ENCODE measurements at places on chromosomes 5 and 9. TPM values are rescaled to one million over a fixed set of nuclear protein-coding genes. Genes with fewer than 3 reads are reported as not detected.

DNA sequence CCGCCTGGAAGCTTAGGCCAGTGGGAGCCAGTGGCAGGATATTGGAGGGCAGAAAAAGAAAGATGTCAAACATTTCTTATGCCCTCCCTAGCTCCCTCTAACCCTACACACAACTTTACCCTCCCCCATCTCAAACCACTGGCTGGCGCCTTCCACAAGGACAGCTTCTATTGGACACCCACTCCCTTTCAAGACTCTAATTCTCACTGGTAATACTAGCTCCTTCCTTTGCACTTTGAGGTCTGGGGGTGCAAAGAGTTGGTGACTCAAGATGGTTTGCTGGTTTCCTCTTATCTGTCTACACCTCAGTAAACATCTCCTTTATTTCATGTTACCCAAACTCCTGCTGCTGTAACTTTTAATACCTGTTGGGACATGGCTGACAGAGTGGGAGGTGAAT lies 11.6 kb upstream of the ITGA1 start:
- H3K4me3 ChIP-seq = no peak overlapping the region
- H3K4me1 ChIP-seq = no peaks in the 10 kb centered on the region
- no peak for DNase-seq
- no peaks in the 10 kb centered on the region for H3K36me3 ChIP-seq
- H3K27me3 ChIP-seq = no peaks in the 10 kb centered on the region

- no peaks in the 10 kb centered on the region for H3K36me3 ChIP-seq
- no peaks in the 10 kb centered on the region for H3K4me1 ChIP-seq
- H3K4me3 ChIP-seq = no peak overlapping the region
- peak; percentile 85 for DNase-seq
- H3K27me3 ChIP-seq = peaks cover 7% of the 10 kb centered on the region
These were observed 74.9 kb upstream of the PHYKPL start for GRCh38 chr5:178307267-178308045.

DNA sequence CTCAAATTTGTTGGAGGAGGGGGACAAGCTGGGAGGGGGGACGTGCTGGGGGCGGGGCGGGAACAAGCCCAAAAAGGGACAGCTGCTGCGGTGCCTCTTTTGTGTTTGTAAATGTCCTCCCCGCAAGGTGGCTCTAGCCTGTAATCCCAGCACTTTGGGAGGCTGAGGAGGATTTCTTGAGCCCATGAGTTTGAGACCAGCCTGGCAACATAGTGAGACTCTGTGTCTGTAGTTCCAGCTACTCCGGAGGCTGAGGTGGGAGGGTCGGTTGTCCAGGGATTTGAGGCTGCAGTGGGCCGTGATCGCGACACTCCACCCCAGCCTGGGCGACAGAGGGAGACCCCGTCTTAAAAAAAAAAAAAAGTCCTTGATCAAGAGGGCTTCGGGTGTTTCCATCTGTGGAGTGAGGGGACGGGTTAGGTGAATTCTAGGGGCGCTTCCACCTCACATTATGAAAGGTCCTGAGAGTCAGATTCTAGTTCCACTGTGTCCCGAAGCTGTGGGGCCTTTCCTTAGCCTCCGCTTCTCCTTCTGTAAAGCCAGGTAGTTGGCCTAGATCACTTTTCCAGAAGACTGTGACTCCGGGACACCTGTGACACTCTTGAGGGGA lies 779 bp upstream of the CTNNA1 start:
- H3K4me3 ChIP-seq = peak overlapping the region; percentile 67
- peaks cover 11% of the 10 kb centered on the region for H3K36me3 ChIP-seq
- peaks cover 45% of the 10 kb centered on the region for H3K4me1 ChIP-seq
- H3K27me3 ChIP-seq = no peaks in the 10 kb centered on the region

NTRK2 gene
- 40.0 TPM for total RNA-seq

GRCh38 chr5:7088849-7089248 lies 307.1 kb upstream of the ADCY2 start:
- H3K27me3 ChIP-seq = peaks cover 6% of the 10 kb centered on the region
- DNase-seq = no peak
- no peaks in the 10 kb centered on the region for H3K36me3 ChIP-seq
- H3K4me1 ChIP-seq = no peaks in the 10 kb centered on the region
- H3K27ac ChIP-seq = no peak overlapping the region
- no peak overlapping the region for H3K4me3 ChIP-seq
